ENCODE measurements at places on chromosomes 11 and 22. TPM values are rescaled to one million over a fixed set of nuclear protein-coding genes. Genes with fewer than 3 reads are reported as not detected.

The OR2AG2 gene
- total RNA-seq = not detected

The MIAT gene
- 10.5 TPM for total RNA-seq

- DNase-seq = no peak
Measured at GRCh38 chr22:47839595-47840227, 1077.3 kb downstream of the TBC1D22A start.

GRCh38 chr11:135022454-135022853 is 610.4 kb upstream of the B3GAT1 start:
- no peak for DNase-seq

DNA sequence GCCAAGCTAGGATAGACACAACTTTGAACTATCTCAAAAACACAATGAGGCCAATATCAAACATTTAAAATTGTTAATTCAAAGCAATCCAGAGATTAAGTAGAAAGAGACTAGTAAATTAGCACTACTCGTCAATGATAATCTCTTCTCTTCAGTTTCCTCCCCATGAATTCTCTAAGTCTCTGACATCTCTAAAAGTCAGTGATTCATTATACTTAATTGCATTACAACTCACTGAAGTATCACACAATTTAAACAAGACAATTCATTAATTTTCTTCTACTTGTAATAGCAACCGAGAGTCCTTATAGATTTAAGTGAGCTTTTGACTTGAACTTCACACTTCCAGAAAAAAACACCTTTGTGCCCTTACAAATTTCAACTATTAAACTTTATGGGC is 4.3 kb downstream of the DDX6 start:
- no peak for DNase-seq

DNA sequence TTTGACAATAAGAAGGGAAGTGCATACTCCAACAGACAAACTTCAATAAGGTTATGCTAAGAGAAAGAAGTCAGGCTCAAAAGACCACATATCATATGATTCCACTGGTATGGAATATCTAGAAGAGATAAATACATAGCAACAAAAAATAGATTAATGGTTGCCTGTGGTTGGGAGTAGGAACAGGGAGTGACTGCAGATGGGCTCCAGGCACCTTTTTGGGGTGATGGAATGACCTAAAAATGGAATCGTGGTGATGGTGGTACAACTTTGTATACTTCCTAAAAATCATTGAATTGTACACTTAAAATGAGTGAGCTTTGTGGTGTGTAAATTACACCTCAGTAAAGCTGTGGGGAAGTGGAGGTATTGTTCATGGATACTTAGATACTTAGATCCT is 29.0 kb upstream of the RAG2 start:
- no peak for DNase-seq

DNA sequence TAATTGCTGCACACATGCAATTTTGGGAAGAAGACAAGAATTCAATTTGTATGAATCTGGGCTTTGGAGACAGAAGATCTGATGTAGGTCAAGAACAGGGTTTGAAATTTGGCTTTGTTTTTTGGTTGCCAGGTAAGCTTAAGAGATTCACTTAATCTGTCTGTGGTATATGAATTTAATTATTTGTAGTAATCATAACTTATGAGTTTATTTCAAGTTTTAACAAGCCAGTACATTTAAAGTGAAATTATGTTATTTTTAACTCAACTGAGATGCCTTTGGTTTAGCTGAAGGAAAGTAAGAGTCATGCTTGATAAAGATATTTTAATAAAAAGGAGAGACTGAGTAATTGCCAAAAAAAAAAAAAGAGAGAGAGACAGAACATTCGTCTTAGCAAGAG is 384.1 kb downstream of the LUZP2 start:
- DNase-seq = no peak

GRCh38 chr11:47278058-47278457 is 8.1 kb downstream of the MADD start:
- no peak for DNase-seq

DNA sequence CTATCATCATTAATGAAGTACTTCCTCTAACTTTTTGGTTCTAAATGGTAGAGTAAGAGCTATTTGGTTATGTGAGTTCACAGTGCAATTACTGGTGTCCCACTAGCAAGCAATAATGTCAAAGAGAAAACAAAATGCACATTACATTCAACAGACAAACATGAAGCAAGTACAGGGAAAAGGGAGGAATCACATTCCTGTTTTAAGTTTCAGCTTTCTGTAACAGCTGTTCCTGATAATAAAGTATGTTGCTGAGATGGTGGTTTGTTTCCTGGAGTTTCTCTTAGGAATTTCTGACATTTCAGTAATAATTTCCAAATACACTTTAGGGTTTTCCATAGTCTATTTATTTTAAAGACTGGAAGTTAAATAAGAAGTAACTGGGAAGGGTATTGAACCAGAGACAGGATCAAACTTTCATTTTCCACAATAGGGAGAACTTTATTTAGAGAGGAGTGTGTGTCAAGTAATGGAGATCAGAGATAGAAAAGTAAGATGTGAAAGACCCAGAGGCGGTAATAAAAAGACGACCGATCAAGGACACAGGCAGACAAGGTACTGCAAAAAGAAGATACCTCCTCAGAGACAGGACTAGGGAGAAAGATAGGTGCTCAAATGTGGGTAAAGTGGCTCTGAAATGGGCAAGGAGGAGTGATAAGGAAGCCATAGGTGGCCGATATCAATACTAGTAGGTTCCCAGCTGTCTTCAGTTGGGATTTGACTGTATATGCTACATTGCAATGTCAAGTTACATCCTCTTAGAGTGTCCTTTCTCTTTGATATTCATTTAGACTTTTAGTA is 20.8 kb upstream of the CLNS1A start:
- no peak for DNase-seq

The DMC1 gene
- 0.54 TPM for total RNA-seq

- no peak for DNase-seq
Measured at GRCh38 chr11:129959687-129960086, 42.9 kb downstream of the PRDM10 start.

DNA sequence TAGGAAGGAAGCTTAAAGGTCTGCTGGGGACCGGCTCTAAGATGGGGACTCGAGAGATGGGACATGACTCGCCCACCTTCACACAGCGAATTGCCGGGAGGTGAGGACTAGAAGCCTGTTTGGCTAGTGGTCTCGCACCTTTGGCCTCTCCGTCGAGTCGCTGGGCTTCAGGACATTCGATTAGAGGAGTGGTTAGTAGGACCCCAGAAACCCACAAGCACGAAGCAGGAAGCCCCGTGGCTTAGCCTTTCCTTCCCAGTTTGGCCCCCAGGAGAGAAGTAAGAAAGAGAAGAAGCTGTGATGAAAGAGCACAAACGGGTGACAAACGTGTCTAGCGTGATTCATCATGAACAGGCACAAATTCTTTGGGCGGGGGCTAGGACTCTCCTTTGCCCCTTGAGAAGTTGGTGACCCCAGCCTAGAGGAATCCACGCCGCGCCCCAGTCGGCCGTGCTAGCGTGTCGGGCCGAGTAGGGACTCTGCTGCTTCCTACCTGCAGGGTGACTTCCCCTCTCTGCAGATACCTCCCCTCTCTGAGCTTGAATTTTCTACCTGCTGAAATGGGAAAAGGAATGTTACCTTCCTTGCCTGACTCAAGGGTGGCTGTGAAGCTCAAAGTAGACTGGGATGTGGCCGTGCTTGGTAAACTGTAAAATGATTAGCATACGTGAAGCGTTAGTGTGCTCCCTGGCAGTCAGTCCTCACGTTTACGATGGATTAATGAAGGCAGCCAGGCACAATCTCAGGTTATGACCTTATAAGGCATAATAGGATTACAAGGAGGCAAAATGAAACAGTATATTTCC is 1.1 kb upstream of the ADM start:
- peak; percentile 36 for DNase-seq

GRCh38 chr11:36467916-36468315 is 42.2 kb downstream of the TRAF6 start:
- DNase-seq = no peak

- DNase-seq = no peak
Measured at GRCh38 chr11:113736323-113736722, 30.2 kb upstream of the TMPRSS5 start.

The TBX10 gene
- not detected for total RNA-seq

GRCh38 chr22:19821523-19822300 is 33.0 kb downstream of the GNB1L start:
- DNase-seq = no peak

The RELT gene
- total RNA-seq = 11.9 TPM

The GGTLC2 gene
- not detected for total RNA-seq

DNA sequence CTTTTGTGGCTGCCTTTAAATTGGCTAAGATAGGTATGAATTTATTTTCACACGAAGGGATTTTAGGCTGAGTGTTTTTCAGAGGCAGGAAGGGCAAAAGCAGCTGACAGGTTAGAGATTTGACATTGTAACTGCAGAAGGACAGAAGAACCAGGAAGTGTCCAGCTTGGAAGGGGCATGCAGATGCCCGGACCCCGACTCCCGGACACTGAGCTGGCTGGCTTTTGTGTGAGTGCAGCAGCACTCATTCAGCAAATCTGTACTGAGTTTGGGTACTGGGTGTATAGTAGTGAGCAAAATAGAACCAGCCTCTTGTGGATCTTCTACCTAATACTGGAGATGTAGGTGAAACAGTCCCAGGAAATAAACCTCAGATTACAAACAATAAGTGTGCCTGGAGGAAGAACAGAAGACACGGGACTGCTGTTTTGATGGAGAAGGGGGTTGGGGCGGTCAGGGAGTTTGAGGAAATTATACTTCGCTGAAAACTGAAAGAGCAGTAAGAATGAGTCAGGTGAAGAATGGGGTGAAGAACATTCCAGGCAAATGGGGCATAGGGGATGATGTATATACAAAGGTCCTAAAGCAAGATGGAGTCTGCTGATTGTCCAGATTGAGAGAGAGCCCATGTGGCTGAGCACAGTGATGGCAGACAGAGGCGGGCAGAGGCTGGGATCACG is 64.6 kb downstream of the PPFIBP2 start:
- DNase-seq = no peak

- DNase-seq = no peak
Measured at GRCh38 chr22:21765909-21766529, 30.4 kb upstream of the YPEL1 start.

The SLC25A18 gene
- not detected for total RNA-seq

- no peak for DNase-seq
Measured at GRCh38 chr22:32005453-32005852, 37.6 kb upstream of the SLC5A1 start.

GRCh38 chr11:3824714-3825472 is 15.9 kb downstream of the RHOG start:
- DNase-seq = peak; percentile 75

- no peak for DNase-seq
Measured at GRCh38 chr11:119573858-119574257, 150.9 kb upstream of the THY1 start.

- DNase-seq = no peak
Measured at GRCh38 chr11:10669258-10670033, 24.1 kb downstream of the IRAG1 start.

The HSPA8 gene
- 796 TPM for total RNA-seq

- no peak for DNase-seq
Measured at GRCh38 chr11:123218451-123218850, 23.4 kb upstream of the CLMP start.

DNA sequence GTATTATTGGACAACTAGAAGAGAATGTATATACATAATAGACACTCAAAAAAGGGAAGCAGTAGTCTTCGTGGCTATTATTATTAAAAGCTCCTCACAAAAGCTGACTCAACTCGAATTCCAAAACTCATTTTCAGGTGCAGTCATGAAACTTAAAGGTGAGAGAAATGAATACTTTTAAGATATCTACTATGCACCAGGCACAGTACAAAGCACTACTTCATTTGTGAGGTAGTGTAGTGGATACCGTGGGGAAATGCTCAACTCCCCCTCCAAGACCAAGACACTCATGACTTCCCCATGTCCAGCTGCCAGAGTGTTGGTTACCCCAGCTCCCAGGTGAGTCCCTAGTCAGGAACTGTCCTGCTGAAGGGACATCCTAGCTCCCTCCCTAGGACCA is 2.1 kb downstream of the SYN3 start:
- no peak for DNase-seq

DNA sequence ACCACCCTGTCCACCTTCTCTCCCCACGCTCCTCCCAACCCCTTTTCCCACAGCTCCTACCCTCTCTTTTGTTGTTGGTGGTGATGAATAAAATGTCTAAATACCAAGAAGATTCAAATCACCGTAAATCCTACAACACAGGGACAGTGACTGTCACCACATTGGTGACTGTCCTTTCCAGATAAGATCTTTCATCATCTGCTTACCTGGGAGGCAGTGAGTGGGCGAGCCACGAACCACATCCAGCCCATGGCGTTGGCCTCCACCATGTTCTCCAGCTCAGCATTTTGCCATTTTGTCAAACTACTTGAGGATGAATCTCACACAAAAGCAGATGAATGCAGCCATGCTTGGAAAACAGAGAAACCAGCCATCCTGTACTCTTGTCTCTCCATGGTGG is 6.7 kb upstream of the CYTH4 start:
- DNase-seq = no peak

DNA sequence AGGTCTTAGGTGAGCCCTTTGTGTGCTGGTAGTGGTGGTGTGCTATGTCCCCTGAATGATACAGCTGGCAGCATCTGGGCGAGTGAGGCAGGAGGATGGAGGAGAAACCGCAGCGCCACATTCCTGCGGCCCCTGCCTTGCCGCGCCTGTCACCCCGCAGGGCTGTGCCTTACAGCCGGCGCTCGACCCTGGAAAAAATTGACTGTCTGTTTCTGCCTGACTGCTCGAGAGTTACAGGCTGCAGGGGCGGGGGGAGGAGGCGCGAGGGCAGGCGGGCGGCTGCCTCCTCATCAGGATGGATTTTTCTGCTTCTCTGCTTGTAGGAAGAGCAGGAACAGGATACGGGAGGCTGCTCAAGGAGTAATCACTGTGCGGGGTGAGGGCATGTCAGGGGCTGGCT is 443.4 kb downstream of the MIAT start:
- no peak for DNase-seq

GRCh38 chr11:70732881-70733196 is 334.5 kb downstream of the CTTN start:
- no peak for DNase-seq

DNA sequence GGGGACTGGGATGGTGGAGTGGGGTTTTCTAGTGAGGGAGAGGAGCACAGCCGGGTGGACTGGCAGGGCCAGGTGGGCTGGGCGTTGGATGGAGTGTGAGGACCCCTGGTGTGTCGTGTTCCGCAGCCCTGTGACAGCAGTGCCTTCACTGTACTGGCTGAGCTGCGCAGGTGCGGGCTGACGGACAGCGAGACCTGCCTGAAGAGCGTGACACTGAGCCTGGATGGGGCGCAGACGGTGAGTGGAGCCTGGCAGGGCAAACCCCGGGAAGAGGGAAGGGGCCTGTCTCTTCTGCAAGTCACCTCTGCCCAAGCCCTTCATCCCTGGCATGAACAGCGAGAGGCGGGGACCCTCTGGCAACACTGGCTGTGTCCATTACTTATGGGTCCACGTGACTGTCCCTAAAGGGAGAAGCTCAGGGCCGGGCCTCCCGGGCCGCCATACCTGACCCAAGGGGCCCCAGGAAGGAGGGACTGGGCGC is 10.0 kb downstream of the MUC5AC start:
- DNase-seq = no peak

- DNase-seq = no peak
Measured at GRCh38 chr22:25437414-25438160, 126.9 kb upstream of the GRK3 start.

- DNase-seq = no peak
Measured at GRCh38 chr22:41664951-41665350, 23.7 kb downstream of the SNU13 start.
